ENCODE measurements at places on chromosomes 13 and 19.

DNA sequence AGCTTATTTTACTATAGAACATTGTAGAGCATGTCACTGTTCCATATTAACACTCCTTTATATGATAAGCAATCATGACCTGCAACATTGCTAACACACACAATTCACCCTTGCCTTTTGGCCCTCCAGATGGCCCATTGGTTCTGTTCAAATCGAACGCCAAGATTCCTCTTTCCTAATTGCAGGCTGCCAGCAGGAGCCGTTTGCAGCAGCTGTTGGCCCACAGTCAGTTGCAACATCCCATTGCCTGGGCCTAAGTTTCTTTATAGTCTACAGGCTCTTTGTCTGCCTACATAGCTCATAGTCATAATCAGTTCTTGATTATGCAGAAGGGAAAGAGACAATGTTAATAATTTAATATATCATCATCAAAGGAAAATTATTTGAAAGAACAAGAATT, 37.6 kb downstream of the KCTD12 start:
- DNase-seq, result no peak

GRCh38 chr13:76527041-76527440, 359.2 kb downstream of the KCTD12 start:
- DNase-seq, result no peak

GRCh38 chr13:30759748-30760147, 24.4 kb downstream of the ALOX5AP start:
- DNase-seq, result no peak

- no peak for DNase-seq
These were observed 4.2 kb upstream of the SULT2B1 start for GRCh38 chr19:48547722-48548121.

DNA sequence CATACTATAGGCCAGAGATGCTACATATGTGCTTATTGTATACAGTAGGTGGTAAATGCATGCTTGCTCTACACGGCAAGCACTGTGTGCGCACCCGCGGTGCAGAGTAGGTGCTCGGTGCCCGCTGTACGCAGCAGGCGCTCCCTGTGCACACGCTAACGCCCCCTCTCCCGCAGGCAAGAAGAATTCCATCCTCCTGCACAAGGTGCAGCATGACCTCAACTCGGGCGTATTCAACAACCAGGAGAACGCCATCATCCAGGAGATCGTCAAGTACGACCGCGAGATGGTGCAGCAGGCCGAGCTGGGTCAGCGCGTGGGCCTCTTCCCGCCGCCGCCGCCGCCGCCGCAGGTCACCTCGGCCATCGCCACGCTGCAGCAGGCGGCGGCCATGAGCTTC, 17.7 kb downstream of the POLRMT start:
- peak; percentile 54 for DNase-seq

DNA sequence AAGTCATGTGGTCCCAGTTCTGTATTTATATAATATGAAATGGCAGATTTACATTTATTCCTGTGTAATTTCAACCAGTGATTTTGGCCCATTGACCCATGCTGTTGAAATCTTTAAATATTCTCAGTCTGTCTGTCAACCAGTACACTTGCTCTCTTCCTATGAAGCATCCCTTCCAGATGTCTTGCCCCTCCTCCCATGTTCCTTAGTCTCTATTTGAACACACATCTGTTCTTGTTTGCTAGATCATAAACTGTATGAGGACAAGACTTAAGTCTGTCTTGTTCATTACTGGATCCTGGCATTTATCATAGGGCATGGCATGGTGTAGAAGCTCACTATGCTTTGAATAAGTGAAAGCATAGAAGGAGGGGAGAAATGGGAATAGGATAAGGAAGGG, 34.9 kb downstream of the STARD13 start:
- DNase-seq, result no peak

DNA sequence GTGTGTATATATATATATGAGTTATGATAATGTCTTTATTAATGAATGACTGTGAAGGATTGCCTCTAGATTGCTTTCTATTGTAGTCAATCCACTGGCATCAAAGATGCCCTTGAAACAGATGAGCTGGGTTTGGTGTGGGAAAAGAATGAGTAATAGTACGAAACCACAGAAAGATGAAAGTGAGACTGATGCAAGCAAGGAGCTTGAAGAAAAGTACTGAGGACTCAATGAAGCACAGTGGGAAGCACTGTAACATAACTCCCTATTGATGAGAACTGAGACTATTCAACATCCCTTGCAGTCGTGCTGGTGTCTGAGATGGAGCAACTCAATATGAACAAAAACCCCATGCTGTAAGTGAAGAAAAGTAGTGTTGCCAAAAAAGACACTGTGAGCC, 1794.2 kb downstream of the SLITRK5 start:
- no peak for DNase-seq

- no peak for DNase-seq
These were observed 8.1 kb downstream of the ANO8 start for GRCh38 chr19:17326595-17326966.

DNA sequence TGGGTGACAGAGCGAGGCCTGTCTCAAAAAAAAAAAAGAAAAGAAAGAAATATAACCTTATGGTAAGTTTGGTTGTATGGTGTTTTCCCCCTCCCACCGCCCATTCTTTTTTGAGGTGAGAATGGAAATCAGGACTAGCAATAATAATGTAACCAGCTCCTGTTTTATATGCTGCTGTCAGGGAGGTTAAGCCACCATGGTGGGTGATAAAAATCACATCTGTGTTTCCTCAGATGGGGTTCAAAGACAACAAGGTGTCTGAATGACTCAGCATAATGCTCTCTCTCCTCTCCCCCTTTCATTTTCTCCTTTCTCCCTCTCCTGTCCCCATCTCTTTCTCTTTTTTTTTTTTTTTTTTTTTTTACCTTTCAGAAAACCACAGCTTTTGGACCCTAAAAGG, 28.3 kb upstream of the GARRE1 start:
- DNase-seq, result no peak

GRCh38 chr19:11377237-11377636, 2.8 kb downstream of the SWSAP1 start:
- DNase-seq, result no peak

DNA sequence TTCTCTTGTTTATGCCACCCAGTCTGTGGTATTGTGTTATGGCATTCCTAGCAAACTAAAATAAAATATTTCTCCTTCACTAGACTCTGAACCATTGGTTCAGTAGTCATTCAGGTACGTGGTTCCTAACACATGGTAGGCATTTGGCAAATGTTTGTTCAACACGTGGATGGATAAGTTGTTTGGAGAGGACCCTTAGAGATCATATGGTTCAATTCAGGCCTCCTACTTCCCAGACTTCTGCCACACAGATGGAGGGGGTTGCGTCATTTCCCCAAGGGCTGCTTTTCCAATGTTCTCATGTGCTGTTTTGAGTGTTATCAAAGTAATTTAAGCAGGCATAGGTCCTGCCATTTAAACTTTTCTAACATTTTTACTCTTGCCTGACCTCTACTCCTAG, 6.7 kb downstream of the CXCL17 start:
- no peak for DNase-seq

- DNase-seq, result no peak
These were observed 766 bp downstream of the CEBPG start for GRCh38 chr19:33374236-33374714.

DNA sequence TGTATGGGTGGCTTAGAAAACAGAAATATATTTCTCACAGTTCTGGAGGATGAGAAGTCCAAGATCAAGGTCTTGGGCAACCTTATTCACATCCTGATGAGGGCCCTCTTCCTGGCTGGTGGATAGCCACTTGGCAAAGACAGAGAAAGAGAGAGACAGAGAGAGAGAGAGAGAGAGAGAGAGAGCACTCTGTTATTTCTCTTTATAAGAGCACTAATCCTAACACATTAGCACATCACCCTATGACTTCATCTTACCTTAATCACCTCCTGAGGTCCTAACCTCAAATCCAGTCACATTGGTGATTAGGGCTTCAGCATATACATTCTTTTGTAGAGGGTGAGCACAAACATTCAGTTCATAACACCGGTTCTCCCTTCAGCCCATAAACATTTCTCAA, 430.3 kb downstream of the EFNB2 start:
- no peak for DNase-seq

Measured in B cell (primary cell).